Activated CD4-positive, alpha-beta memory T cell treated with anti-CD3 and anti-CD28 coated beads, Interleukin-2, amount 10 ng/mL, durations not matched to agents 7 days and 5 days (primary cell): ENCODE measurements at places on chromosomes 13 and 19. TPM values are rescaled to one million over a fixed set of nuclear protein-coding genes. Genes with fewer than 3 reads are reported as not detected.

GFY gene
- total RNA-seq = not detected

COQ8B gene
- total RNA-seq = 37.7 TPM

ZFR2 gene
- 0.35 TPM for total RNA-seq

GRCh38 chr19:58546019-58546530, 2.2 kb downstream of the TRIM28 start:
- no peak for DNase-seq

- no peak for DNase-seq
These were observed 14.6 kb upstream of the TMEM255B start for GRCh38 chr13:113744197-113745000.

DNA sequence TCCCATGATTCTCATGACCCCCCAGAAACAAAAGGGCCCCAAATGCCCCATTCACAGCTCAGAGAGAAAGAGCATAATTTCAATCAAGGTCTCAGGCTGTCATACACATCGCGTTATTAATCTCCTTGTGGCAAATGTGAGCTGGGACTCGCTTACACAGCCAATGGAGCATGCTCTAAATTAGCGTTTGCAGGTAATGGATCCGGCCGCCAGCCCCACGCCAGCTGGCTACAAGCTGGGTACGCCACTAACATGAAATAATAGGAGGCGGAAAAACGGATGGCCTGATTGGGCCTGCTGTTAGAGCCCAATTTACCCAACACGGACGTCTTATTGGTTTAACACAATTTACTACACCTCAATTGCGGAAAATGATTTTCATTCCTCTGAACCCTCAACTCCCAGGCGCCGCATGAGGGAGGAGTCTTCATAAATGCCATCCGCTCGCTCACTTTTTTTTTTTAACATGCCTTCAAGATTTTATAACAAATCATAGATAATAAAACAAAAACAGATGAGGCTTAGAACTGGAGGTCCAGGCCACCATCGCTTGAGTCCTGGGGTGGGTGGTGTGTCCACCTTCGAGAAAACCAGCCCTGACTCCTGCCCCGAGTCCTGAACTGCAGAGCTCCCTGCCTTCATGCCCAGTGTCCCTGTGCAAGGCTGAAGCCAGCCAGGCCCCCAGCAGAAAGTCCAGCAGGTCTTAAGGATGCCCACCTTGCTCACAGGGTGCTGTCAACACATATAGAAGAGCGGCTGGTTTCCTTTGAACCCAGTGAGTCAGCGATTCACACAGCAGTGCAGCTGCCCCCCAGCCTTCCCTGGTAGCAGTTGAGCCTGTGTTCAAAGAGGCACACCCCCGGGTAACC, 62.1 kb downstream of the PEPD start:
- DNase-seq = no peak

DNA sequence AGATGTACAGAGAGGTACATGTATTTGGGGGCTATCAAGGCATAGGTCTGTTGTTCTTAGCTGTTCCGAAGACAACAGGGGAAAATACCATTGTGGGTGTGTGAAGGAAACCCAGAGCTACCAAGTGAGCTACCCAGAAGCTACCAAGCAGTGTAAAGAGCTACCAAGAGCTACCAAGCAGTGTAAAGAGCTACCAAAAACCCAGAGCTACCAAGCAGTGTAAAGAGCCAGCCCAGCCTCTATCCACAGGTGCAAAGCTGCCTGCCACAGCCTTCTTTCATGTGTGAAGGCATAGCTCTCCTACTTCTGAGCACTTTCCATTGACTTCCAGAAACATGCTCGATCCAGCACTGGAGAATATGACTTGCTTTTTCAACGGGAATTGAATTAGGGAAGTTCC, 145.7 kb downstream of the AKAP11 start:
- DNase-seq = no peak

- DNase-seq = no peak
These were observed 224.0 kb upstream of the UBL3 start for GRCh38 chr13:30074431-30074830.

- DNase-seq = no peak
These were observed 95.8 kb downstream of the WASF3 start for GRCh38 chr13:26653310-26653709.

DNA sequence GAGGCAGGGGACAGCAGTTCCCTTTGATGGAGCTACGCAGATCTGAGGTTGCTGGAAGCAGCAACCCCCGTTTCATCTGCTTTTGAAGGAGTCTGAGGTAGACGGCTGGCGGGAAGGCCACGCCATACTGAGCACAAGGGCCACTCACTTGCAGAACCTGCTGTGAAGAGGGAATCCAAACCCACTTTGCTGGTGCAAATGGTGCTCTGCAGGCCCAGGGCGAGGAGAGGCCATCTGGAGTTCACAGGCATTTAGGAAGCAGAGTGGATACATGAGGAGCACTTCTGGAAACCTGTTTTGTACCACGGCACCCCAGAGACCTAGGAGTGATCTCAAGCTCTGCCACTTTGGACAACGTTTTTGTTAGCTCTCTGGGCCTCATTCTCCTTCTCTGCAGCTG, 227.8 kb downstream of the UQCRFS1 start:
- DNase-seq = no peak

- no peak for DNase-seq
These were observed 27.5 kb upstream of the KCTD15 start for GRCh38 chr19:33769208-33769607.

DNA sequence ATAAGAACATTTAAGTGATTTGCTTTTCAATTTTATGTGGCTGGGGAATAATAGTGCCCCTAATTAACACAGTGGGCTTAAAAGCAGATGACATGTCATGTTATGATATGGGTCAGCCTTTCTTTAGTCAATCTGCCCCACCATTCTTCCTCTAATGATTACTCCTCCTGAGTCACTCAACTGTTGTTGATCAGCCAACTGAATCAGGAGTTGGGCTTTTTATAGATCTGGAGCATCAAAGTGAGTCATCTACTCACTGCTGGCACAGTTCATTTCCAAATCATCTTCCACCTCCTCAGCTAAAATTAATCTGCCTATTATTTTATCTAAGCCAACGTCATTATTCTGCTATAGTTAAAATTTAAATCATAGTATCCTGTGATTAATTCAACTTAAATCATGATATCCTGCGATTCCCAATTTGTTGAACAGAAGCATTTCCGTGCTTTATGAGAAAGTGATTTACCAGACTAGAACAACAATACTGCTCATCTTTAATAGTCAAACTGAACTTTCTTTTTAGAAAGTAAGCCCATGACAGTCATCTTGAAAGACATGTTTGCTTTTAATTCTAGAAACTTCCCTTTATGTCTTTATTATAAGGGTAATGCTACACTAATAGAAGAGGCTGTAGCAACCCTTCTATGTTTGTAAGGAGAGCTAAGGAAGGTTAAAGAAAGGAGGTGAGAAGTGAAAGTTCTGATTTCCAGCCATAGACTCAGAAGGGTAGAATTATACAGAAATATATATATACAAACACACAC, 551.4 kb downstream of the TBC1D4 start:
- DNase-seq = no peak

DNA sequence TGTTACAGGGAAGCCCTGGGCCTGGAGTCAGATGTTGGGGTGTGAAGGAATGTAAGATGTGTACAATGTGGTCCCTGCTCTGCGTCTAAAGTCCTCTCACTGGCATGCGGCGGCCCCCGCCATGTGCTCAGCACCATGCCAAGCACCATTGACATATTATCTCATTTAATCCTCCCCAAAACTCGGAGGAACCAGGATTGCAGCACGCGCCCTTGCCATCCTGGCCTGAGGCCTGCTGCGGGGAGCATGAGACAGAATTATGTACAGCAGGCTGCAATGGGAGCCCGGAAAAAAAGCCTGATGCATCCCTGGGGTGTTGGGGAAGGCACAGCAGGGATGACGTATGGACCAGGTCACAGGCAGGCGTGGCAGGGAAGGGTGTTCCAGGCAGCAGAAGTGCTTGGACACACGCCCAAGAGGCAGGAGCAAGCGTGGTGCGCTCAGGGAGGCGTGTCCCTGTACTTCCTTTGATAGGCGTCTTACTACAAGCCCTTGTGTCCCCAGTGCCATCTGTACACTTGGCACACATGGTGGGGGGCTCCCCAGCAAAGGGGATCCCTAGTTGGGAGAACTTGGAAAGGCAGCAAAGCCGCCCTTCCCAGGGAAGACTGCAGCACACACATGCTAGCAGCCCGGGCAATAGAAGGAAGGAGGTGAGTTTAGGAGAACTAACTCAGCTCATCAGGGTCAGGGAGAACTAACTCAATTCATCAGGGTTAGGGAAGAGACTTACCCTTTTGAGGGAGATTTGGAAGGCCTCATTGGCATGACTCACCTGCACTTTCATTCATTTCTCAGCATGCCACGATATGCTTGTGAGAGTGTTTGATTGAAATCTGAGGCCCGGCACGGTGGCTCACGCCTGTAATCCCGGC, 3.4 kb downstream of the EVI5L start:
- DNase-seq = no peak

DNA sequence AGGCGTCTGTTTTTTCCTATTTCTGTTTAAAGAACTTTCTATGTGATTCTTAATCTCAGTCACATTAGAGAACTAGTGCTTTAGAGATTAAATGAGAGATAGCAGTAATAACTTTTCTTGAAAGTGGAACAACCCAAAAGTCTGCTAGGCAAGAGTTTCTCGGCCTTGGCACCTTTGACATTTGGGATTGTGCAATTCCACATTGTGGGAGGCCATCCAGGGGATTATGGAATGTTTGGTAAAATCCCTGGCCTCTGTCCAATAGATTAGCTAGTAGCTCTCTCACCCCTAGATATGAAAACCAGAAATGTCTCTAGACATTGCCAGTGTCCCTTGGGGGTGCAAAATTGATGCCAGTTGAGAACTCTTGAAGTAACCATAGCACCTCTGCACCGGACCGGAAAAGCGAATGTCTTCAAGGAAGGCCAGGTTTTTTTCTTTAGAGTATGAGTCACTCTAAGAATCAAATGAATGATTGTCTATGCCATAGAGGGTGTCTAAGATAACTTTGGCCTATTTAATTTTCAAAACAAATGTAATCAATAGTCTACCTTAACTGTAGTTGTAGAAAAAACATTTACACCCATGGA, 45.0 kb upstream of the IL17D start:
- DNase-seq = no peak

DNA sequence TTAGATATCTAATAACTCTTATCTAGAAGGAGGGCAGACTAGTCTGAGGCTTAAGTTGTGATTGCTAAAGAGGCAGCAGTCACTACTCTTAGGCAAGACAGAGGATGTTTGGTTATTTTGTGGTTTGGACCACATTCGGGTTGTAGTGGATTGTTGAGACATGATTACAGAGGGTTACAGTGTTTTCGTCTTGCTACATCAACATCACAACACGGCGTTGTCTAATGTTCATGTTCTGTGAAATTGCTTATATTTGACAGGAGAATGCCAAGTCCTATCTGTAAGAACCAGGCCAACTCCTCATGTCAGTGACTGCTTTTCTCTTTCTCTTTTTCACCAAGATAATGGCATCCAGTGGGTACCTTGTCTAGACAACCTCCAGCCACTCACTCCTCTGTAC, 16.8 kb upstream of the TM9SF2 start:
- DNase-seq = peak; percentile 39

DNA sequence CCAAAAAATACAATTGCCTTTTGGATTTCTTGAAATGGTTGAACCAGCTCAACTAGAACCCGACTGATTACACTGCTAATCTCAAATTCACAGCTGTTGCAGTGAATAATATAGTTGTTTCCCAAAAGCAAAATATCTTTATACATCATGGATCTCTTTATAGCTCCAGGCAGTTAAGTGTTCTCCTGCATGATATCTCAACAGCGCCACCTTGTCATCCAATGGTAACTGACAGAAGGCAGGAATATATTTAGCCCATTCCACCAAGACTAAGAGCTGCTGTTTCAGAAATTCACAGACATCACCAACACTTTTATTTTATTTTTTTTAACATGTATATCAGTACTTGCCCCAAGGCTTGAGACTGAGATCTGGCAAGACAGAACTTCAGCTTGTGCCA, 1141.0 kb upstream of the PRR20A start:
- no peak for DNase-seq

DNA sequence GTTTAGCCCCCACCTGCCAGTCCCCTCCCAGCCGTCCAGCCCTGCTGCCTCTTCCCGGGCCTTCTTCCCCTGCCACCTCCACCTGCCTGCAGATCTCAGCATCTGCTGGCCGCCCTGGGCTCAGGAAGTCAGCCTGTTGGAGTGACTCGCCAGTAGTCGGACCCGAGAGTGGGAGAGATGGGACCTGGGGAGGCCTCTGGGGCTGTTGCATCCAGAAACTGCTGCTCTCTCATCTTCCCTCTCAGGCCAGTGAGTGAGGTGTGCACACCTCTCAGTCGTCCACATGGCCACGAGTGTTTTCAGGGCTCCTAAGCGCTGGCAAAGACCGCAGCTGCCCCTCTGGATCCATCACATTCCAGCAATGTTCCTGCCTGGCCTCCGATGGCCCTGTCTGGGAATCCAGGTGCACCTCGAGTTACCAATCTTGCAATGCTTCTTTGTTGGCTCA, 151.8 kb upstream of the SOX1 start:
- no peak for DNase-seq

DNA sequence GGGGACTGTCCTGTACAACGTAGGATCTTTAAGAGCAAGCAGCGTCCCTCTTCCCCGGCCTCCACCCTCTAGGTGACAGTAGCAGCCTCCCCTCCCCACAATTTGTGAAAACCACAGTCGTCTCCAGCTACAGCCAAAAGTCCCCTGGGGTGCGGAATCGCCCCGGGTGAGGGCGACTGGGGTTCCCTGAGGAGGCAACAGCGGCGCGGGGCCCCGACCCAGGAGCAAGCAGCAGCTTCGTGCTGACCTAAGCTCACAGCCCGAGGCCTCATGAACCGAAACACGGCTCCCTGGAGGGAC, 322 bp downstream of the ZNF558 start:
- DNase-seq = no peak

- no peak for DNase-seq
These were observed 312 bp downstream of the GSK3A start for GRCh38 chr19:42242069-42242511.

GRCh38 chr19:1112268-1113029, 8.7 kb downstream of the GPX4 start:
- no peak for DNase-seq

DNA sequence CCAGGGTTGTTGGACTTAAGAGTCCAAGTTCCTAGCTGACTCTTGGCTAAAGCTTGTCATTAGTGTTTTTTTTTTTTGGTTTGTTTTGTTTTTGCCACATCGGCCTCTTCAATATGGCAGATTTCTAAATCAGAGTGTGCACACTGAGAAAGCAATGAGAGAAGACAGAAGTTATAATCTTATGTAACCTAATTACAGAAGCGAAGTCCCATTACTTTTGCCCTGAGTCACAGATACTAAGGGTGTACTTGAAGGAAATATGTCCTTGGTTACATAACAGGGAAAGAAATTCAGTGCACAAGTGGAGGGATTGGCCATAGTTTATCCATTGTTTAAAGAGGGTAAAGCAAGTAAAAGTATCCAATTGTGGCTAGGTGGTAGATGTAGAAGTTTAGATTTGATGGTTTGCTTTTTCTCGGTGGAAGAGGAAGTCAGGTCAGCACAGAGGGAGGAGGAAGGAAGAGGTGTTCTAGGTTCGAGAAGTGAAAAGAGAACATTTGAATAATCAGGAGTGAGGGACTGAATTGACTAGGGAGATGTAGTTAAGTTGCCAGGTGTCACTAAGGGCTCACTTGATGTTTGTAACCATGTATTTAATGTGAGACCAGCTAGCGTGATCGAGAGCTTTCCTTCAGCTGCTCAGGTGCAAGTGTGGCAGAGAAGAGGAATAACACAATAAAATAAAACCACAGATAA, 12.2 kb downstream of the GTF2F2 start:
- no peak for DNase-seq
